ENCODE measurements at places on chromosomes 5 and 9. TPM values are rescaled to one million over a fixed set of nuclear protein-coding genes. Genes with fewer than 3 reads are reported as not detected.

The NOP16 gene
- 3.3 TPM for total RNA-seq

The CD14 gene
- total RNA-seq: 72.1 TPM

The OR13F1 gene
- total RNA-seq: not detected

The PHF24 gene
- 0.30 TPM for total RNA-seq

The SPATA31D4 gene
- total RNA-seq: not detected

The PCDHA11 gene
- 3.4 TPM for total RNA-seq

The SV2C gene
- not detected for total RNA-seq

The COMMD10 gene
- total RNA-seq: 24.3 TPM

The STPG3 gene
- total RNA-seq: not detected

The RACK1 gene
- total RNA-seq: 1,130 TPM

The PCDHGA3 gene
- 2.1 TPM for total RNA-seq

- no peaks in the 10 kb centered on the region for H3K36me3 ChIP-seq
- no peak for DNase-seq
- no peak overlapping the region for H3K27ac ChIP-seq
- H3K4me3 ChIP-seq: no peak overlapping the region
- H3K4me1 ChIP-seq: peaks cover 9% of the 10 kb centered on the region
These were observed 149.8 kb upstream of the TNC start for GRCh38 chr9:115267790-115268189.

- H3K27me3 ChIP-seq: no peaks in the 10 kb centered on the region
- no peak overlapping the region for H3K27ac ChIP-seq
- no peaks in the 10 kb centered on the region for H3K36me3 ChIP-seq
- peaks cover 16% of the 10 kb centered on the region for H3K4me1 ChIP-seq
- DNase-seq: no peak
These were observed 1.9 kb downstream of the TTC16 start for GRCh38 chr9:127717766-127718165.

GRCh38 chr9:2574203-2574602 lies 47.4 kb upstream of the VLDLR start:
- no peaks in the 10 kb centered on the region for H3K36me3 ChIP-seq
- no peak for DNase-seq
- no peaks in the 10 kb centered on the region for H3K27me3 ChIP-seq
- no peak overlapping the region for H3K4me3 ChIP-seq
- H3K4me1 ChIP-seq: no peaks in the 10 kb centered on the region

DNA sequence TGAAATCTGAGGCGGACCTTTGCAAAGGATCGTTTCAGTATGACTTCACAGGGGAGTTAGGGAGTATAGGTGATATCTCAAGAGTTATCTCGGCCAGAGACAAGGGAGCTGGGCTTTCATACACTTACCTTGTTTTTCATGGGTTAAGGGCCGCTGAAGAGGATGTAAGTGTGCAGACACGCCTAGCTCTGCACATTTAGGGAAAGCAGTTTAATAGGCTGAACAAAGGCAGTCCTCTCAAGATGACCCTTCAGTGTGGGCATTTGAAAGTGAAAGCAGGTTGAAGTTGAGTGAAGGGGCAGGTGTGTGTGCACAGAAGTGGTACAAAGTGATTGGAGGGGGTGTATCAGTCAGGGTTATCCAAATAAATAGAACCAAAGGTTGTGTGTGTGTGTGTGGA lies 33.1 kb upstream of the PRXL2C start:
- no peak for DNase-seq
- no peaks in the 10 kb centered on the region for H3K27me3 ChIP-seq
- no peaks in the 10 kb centered on the region for H3K36me3 ChIP-seq
- peaks cover 9% of the 10 kb centered on the region for H3K4me1 ChIP-seq
- H3K27ac ChIP-seq: peak overlapping the region; percentile 48
- no peak overlapping the region for H3K4me3 ChIP-seq

GRCh38 chr9:20985851-20986600 lies 45.4 kb downstream of the HACD4 start:
- H3K27ac ChIP-seq: no peak overlapping the region
- no peaks in the 10 kb centered on the region for H3K27me3 ChIP-seq
- no peak overlapping the region for H3K4me3 ChIP-seq

DNA sequence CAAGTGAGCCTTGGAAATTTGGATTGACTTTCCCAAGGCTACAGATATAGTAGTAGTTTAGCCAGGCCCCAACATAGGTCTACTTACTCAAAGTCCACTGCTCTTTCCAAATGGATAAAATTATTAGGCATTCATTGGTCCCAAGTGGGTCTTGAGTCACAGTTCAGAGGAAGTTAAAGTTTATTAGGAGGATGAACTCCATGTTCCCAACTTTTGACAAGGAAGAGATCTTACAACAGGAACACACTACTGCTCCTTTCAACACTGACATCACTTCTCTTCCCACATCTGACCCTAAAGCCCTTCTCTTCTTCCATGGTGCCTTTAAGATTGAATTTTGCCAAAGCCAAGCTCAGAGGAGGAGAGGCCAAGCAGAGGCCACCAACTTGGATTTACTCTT lies 234.5 kb upstream of the TRIM32 start:
- no peaks in the 10 kb centered on the region for H3K36me3 ChIP-seq

GRCh38 chr9:131113655-131114054 lies 11.7 kb upstream of the NUP214 start:
- H3K27ac ChIP-seq: no peak overlapping the region
- H3K27me3 ChIP-seq: no peaks in the 10 kb centered on the region
- H3K4me3 ChIP-seq: no peak overlapping the region
- H3K36me3 ChIP-seq: no peaks in the 10 kb centered on the region
- peaks cover 9% of the 10 kb centered on the region for H3K4me1 ChIP-seq

DNA sequence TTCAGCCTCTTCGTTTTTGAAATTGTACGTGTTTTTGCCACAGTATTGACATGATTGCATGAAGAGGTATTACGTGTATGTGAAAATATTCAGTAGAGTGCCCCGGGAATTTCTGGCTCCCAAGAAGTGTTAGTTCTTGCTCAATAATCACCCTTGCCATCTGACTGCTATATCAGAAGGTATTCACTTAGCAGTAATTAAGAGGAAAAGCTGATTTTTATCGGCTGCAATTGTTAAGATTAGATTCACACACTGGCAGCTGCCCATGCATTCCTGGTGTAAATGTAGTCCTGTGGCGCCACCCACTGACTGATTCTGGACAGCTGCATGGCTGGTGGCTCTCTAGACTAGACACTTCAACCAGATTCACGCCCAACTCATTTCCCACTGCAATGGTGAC lies 440.1 kb upstream of the ADAMTS16 start:
- H3K27me3 ChIP-seq: no peaks in the 10 kb centered on the region
- H3K4me1 ChIP-seq: peaks cover 3% of the 10 kb centered on the region
- peak overlapping the region; percentile 63 for H3K27ac ChIP-seq
- H3K4me3 ChIP-seq: no peak overlapping the region

- H3K36me3 ChIP-seq: peaks cover 58% of the 10 kb centered on the region
- H3K4me1 ChIP-seq: peaks cover 9% of the 10 kb centered on the region
- DNase-seq: no peak
- H3K27ac ChIP-seq: peak overlapping the region; percentile 7
- H3K4me3 ChIP-seq: no peak overlapping the region
These were observed 72.3 kb downstream of the NIPSNAP3B start for GRCh38 chr9:104836235-104836634.

DNA sequence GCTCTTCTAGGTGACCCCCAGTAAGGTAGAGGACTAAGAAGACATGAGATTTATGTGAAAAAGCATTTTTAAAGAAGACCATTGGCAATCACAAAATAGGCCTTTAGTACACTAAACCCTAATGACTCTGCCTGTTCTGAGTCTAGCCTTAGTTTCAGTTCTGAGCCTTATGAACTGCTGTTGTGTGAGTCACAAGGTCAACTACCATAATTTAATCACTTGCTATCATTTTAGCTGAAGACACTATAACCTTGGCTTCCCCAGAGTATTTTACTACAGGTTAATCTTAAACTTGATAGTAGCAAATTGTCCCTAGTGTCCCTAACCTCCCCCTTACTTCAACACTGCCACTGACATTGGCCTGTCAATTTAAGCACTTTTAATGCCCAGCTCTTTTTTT lies 34.4 kb downstream of the APC start:
- H3K36me3 ChIP-seq: peaks cover 3% of the 10 kb centered on the region
- no peaks in the 10 kb centered on the region for H3K4me1 ChIP-seq
- H3K27me3 ChIP-seq: no peaks in the 10 kb centered on the region

DNA sequence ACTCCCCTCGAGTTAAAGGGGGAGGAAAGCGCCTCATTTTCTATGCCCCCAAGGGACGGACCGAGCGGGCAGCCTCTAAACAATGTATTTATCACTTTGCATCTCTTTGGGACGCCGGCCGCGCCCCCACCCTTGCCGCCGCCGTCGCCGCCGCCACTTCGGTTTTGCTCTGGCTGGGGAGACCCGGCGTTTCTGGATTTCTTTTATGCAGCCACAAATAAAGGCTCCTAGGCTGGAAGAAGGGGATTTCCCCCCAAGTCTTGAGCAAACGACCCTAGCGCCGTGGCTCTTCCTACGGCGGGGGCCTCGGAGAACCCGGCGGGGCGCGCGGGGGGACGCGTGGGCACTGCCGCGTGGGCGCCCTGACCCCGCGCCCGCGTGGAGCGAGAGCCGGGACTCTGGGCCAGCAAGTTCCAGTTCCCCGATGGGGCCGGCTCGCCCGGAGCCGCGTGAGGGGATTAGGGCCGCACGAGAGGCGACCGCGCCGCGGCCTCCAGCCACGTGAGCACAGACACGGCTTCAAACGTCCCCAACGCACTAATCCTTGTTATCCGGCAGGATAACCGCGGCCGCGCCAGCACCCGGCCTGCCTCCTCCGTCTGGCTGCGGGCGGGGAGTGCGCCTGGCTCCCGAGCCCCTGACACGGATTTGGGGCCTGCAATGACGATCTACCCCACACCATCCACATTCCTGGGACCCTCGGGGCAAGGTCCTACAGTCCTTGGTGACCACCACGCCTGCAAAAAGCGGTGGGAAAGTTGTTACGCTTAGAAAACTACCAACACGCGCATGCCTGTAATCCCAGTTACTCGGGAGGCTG lies 7.9 kb upstream of the NEUROG1 start:
- H3K4me1 ChIP-seq: peaks cover 21% of the 10 kb centered on the region
- peak overlapping the region; percentile 57 for H3K4me3 ChIP-seq
- H3K27me3 ChIP-seq: peaks cover 7% of the 10 kb centered on the region

GRCh38 chr5:133201310-133201709 lies 149.5 kb downstream of the HSPA4 start:
- no peak overlapping the region for H3K4me3 ChIP-seq
- H3K4me1 ChIP-seq: no peaks in the 10 kb centered on the region
- no peaks in the 10 kb centered on the region for H3K36me3 ChIP-seq
- DNase-seq: no peak
- H3K27ac ChIP-seq: no peak overlapping the region

GRCh38 chr9:6852243-6852963 lies 94.6 kb downstream of the KDM4C start:
- peaks cover 4% of the 10 kb centered on the region for H3K36me3 ChIP-seq
- H3K27ac ChIP-seq: no peak overlapping the region
- no peaks in the 10 kb centered on the region for H3K4me1 ChIP-seq
- no peak for DNase-seq
- no peaks in the 10 kb centered on the region for H3K27me3 ChIP-seq

- no peaks in the 10 kb centered on the region for H3K4me1 ChIP-seq
- DNase-seq: no peak
- no peaks in the 10 kb centered on the region for H3K36me3 ChIP-seq
- H3K27ac ChIP-seq: no peak overlapping the region
These were observed 91.4 kb downstream of the ANXA1 start for GRCh38 chr9:73243078-73243477.

DNA sequence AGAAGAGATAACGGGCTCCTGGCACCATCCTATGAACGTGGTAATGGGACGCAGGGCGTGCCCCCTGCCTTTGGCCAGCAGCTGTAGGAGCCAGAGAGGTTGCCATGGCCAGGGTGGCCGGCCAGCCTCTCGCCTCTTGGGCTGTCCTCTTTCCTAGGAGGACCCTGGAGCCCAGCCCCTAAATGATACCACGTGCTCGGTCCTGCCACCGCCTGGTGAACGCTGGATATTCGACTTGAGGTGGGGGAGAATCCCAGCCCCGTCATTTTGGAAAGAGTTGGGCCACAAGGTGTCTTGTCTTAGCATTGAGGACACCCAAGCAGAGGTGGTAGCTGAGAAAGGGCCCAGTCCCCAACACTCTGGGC lies 391 bp upstream of the NRG2 start:
- no peaks in the 10 kb centered on the region for H3K27me3 ChIP-seq
- H3K4me3 ChIP-seq: peak overlapping the region; percentile 63
- peaks cover 41% of the 10 kb centered on the region for H3K4me1 ChIP-seq
- DNase-seq: no peak

DNA sequence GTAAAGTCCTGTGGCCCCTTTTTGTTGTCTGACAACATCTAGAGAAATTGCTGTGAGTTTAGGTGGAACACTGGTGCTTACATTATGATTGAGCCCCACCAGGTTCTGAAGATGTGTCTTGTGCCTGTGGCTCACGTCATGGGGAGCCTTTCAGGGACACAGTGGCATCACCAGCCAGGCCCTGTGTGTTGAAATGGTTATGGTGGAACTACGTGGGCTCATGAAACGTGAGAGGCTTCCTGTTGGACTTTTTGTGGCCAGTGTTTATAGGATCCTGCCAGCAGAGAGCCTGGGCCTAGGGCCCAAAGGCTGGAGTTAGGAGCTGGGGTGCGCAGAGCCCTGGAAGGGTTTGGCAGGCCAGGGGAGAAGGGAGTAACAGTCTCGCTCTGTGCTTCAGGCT lies 46.8 kb downstream of the TENT4A start:
- no peaks in the 10 kb centered on the region for H3K27me3 ChIP-seq
- no peak for DNase-seq
- H3K4me1 ChIP-seq: no peaks in the 10 kb centered on the region
- H3K4me3 ChIP-seq: no peak overlapping the region
- H3K36me3 ChIP-seq: peaks cover 5% of the 10 kb centered on the region

GRCh38 chr5:81785322-81785721 lies 34.4 kb upstream of the SSBP2 start:
- no peaks in the 10 kb centered on the region for H3K36me3 ChIP-seq
- H3K27me3 ChIP-seq: no peaks in the 10 kb centered on the region
- peaks cover 12% of the 10 kb centered on the region for H3K4me1 ChIP-seq

- H3K36me3 ChIP-seq: no peaks in the 10 kb centered on the region
- H3K4me3 ChIP-seq: no peak overlapping the region
- H3K27ac ChIP-seq: no peak overlapping the region
- no peaks in the 10 kb centered on the region for H3K27me3 ChIP-seq
- peaks cover 7% of the 10 kb centered on the region for H3K4me1 ChIP-seq
- peak; percentile 58 for DNase-seq
These were observed 933.8 kb upstream of the DMAC1 start for GRCh38 chr9:8733131-8733954.

GRCh38 chr9:5549658-5550650 lies 39.6 kb downstream of the PDCD1LG2 start:
- no peaks in the 10 kb centered on the region for H3K36me3 ChIP-seq
- no peaks in the 10 kb centered on the region for H3K4me1 ChIP-seq
- H3K27me3 ChIP-seq: no peaks in the 10 kb centered on the region
- H3K4me3 ChIP-seq: no peak overlapping the region
- no peak for DNase-seq
- H3K27ac ChIP-seq: no peak overlapping the region

GRCh38 chr5:14153932-14154731 lies 11.0 kb downstream of the TRIO start:
- H3K4me3 ChIP-seq: no peak overlapping the region
- H3K27ac ChIP-seq: peak overlapping the region; percentile 82
- peaks cover 40% of the 10 kb centered on the region for H3K4me1 ChIP-seq
- H3K27me3 ChIP-seq: no peaks in the 10 kb centered on the region
- DNase-seq: peak; percentile 84
